Stimulated activated CD4-positive, alpha-beta T cell treated with anti-CD3 and anti-CD28 coated beads, Interleukin-1b, Interleukin-23, amount 100 ng/mL, for 1 hour (primary cell): ENCODE measurements at places on chromosomes 3 and 15.

GRCh38 chr15:41629463-41629862, 30.7 kb upstream of the MGA start:
- no peak for DNase-seq

- no peak for DNase-seq
These were observed 32.4 kb downstream of the TNIK start for GRCh38 chr3:171427771-171428320.

DNA sequence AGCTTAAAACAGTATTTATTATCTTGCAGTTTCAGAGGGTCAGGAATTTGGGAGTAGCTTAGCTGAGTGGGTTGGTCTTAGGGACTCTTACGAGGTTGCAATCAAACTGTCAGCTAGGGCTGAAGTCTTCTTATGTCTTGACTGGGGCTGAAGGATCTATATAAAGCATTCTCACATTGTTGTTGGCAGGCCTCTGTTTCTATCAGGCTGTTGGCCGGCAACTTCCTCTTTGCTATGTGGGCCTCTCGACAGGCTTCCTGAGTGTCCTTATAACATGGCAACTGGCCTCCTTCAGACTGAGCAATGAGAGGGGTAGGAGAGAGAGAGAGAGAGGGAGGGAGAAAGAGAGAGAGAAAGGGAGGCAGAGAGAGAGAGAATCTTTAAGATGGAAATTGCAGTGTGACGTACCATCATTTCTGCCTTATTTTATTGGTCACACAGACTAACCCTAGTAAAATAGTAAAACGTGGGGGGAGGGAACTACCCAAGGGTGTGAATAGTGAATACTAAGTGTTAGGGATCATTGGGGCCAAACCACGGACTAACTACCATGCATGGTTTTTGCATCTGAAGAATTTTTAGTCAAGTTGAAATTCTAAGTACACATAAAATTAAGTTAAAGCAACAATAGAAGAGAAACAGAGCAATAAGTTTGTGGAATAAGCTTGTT, 16.1 kb downstream of the FGF7 start:
- DNase-seq = no peak

DNA sequence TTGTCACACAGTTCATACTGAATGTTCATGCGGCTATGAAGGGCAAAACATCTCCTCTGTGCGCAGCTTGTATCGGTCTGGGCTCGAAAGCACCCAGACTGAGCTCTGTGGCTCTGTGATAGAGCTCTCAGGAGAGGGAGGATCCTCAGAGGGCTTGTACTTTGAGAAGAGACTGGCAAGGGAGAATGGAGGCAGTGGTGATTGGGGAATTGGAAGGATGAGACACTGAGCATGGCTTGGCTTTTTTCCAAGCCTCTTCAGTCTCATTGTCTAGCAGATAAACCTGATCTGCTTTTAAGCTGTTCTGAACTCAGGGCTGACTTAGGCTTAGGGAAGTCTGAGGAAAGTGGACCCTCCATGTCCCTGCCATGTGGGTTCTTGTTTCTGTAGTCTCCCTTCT, 43.0 kb downstream of the RAD54L2 start:
- DNase-seq = no peak

DNA sequence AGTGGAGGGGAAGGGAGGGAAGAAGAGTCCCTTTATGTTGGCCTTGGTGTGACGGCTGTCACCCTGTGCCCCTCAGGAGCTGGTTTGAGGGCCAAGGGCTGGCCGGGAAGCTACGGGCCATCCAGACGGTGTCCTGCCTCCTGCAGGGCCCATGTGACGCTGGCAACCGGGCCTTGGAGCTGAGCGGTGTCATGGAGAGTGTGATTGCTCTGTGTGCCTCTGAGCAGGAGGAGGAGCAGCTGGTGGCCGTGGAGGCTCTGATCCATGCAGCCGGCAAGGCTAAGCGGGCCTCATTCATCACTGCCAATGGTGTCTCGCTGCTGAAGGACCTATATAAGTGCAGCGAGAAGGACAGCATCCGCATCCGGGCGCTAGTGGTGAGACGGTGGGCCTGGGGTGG, 8.1 kb upstream of the RCCD1 start:
- DNase-seq = no peak

DNA sequence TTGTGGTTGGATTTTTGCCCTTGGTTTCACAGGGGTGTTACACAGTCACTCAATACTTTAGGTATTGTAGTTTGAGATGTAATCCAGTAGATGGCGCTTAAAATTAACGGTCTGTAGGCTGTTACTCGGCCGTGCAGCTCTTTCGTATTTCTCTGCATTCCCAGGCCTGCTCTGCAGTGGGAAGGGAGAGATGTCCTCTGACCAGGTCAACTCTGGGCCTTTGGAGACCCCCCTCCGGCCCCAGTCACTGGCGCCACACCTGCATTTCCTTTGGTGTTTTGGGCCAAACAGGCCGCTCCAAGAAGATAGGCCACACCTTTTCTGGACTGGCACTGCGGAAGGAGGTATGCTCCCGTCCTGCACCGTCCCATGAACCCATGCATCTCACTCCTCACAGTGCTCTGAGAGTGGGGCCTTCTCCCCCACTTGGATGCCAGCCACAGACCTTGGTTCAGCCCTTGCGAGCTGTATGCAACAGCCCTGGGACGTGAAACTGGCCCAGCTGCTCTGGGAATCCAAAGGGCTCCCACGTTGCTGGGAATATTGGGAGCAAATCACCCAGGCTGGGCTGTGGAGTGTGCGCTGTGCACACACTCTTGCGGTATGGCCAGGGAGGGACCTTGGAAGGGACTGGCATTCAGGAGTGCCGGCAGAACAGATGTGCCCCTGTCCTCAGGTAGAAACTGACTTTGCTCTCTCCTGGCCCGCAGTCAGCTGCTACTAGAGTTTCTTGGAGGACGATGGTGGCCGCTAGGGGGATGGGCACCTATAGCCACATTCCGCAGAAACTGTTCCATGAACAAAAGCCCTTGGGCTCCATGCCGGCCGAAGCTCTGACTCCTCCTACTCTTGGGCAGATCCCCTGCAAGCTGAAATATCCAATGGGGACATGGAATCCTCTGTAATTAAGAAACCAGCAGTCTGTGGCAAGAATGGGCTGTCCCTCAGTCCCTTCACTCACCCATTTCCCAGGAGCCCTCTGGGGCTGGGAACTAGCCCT, 410.5 kb upstream of the CADM2 start:
- DNase-seq = no peak
